ENCODE measurements at places on chromosomes 5 and 9.
A peak's percentile ranks its signal among the peaks of the same experiment; 100 is the strongest.

- DNase-seq, result no peak
These were observed 183.2 kb downstream of the TLR4 start for GRCh38 chr9:117887383-117887782.

GRCh38 chr5:43997647-43998272 lies 391.5 kb downstream of the FGF10 start:
- DNase-seq, result no peak

DNA sequence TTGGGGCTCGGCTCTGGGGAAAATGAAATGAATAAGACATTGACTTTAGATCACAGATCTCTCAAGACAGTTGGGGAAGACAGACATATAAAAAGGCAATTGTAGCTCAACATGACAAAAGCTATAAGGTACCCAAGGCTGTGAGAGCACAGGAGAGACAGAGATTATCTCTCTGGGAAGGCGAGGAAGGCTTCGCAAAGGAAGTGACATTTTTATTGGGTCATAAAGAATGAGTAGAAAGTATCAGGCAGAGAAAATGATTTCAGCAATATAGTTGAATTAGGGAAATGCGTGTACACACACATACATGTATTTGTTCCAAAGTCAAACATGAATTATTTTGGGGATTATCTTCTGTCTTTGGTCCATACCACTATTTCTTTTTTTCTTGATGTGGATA lies 381.8 kb upstream of the ADAMTSL1 start:
- DNase-seq, result no peak

DNA sequence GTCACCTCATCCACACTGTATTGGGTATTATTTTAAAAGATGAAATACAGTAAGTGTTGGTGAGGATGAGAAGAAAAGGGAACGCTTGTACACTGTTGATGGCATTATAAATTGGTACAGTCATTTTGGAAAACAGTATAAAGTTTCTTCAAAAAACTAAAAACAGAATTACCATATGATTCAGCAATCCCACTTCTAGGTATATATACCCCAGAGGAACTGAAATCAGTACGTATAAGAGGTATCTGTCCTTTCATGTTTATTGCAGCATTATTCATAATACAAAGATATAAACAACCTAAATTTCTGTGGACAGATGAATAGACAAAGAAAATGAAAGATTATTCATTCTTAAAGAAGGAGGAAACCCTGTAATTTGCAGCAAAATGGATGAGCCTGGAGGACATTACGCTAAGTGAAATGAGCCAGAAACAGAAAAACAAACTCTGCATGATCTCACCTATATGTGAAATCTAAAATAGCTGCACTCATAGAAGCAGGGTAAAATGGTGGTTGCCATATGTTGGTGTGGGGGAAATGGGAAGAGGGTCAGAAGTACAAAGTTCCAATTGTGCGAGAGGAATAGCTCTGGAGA lies 191.6 kb downstream of the TRIM36 start:
- no peak for DNase-seq

GRCh38 chr5:93189707-93190120 lies 391.3 kb downstream of the NR2F1-AS1 start:
- DNase-seq, result no peak

GRCh38 chr5:34699155-34700077 lies 43.3 kb downstream of the RAI14 start:
- no peak for DNase-seq

- no peak for DNase-seq
These were observed 623.5 kb upstream of the NUDT12 start for GRCh38 chr5:104186100-104186499.

DNA sequence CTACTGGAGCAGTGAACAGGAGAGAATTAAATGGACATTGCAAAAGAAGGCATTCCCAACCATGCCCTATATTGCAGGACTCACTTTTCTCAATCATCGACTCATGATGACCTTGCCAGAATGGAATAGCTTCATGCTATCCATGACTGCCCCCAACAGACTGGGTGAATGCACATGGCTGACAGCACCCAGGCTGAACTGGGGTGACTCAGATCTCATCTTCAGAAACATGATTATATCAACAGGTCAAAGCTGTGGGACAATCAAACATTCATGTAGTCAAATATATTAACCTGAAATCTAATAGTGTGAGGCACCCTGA lies 34.7 kb upstream of the MIER3 start:
- DNase-seq, result no peak

DNA sequence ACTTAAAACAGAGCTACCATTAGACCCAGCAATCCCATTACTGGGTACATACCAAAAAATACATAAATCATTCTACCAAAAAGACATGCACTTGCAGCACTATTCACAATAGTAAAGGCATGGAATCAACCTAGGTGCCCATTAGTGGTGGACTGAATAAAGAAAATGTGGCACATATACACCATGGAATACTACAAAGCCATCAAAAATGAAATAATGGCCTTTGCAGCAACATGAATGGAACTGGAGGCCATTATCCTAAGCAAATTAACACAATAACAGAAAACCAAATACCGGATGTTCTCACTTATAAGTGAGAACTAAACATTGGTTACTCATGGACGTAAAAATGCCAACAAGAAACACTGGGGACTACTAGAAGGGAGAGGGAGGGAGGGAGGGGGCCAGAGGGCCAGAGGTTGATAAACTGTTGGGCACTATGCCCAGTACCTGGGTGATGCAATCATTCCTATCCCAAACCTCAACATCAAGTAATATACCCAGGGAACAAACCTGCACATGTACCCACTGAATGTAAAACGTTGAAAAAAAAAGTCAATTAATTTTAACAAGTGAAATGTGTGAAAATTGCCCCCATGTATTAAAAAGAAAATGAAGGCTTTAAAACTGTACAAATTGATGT lies 24.5 kb upstream of the GPR150 start:
- no peak for DNase-seq

- no peak for DNase-seq
These were observed 48.0 kb upstream of the LRRC19 start for GRCh38 chr9:27053369-27054022.

DNA sequence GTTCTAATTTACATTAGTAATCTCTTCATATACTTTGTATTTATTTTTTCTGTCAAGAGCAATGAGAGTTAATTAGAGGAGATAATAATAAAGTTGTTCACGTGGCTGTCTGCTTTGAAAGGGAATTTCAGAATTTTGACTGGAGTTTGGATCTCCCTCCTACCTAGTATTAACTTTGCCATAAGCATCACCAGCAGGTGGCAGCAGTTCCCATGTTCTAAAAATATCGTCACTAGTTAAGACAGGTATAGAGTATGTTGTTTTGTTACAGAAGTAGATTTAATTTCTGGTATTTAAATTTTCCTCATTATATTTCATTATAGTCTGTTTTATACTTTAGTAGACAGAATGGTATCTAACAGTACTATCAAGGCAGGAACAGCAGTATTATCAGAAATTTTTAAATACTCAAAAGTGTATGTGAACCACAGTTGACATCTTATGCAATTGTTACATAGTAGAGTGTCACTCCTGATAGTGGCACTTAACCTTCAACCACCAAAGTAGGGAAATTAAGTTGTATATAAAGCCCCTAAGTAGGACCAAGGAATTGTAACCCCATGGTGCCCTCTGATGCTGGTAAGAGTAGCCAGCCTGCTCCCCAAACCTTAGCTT lies 20.4 kb downstream of the GNPDA1 start:
- peak; percentile 69 for DNase-seq

GRCh38 chr5:4020400-4020799 lies 424.8 kb downstream of the IRX1 start:
- DNase-seq, result no peak

DNA sequence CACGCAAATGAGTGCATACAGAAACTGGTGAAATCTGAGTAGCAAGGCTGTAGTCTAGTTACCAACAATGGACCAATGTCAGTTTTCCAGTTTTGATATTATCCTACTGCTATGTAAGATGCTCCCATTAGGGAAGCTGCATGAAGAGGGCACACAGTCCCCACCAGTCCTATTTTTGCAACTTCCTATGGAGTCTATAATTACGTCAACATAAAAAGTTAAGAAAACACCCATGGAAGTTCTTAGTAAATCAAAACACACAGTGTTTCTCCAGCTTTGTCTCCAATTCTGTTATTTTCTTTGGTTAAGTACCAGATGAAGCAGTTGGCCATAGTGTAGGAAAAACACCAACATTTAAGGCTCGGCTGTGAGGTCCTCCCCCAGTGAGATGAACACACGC lies 58.7 kb downstream of the FAT2 start:
- no peak for DNase-seq

DNA sequence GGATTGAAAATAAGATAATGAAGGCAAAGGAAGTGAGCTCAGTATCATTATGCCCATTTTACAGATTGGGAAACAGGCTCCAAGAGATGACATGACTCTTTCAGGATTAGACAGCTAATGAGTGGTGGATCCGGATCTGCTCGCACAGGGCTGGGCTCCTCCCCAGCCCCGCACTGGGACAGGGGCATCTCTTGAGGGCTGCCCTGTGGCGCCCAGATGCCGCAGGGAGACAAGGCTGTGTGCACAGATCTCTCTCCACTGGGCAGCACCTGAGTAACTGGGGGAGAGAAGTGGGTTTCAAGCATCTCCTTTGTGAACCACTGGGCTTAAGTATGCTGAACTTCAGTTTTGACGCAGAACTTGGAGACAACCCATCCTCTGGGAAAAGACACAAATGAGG lies 43.9 kb downstream of the ADAMTS2 start:
- no peak for DNase-seq

DNA sequence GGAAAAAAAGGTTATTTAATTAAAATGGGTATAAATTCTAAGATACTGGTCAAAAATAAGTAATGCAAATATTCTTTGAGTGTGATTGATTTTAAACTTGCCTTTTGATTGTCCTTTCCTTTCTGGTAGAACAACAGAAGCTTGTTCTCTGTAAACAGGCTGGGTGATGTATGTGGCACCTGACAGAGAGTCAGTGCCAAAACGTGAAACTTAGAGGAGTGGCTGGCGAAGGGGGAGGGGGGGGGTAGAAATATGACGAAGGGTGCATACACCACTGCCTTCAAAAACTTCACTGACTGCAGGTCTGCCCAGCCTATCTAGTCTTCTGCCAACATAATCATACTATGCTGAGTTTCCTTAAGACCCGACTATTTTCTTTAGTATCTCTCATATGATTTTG lies 629.8 kb upstream of the SEMA6A start:
- no peak for DNase-seq

DNA sequence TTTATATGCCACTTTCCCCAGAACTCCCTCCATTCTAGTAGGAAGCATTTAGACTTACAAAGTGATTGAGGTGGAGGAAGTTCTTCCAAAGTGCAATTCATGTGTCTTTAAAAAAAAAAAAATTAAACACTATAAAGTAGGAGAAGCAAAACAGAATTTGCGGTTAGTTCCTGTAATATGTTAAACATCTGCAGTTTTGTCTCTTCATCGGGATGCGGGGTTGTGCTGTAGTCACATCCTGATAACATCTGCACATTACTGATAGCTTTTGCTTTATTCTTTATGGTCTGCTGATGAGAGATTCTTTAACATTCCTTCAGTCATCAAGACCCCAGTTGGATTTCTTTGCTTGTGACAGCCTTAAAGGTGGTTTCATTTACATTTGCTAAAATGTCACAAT lies 694.3 kb downstream of the NR2F1-AS1 start:
- DNase-seq, result no peak

GRCh38 chr5:173802670-173803165 lies 85.4 kb upstream of the CPEB4 start:
- no peak for DNase-seq

GRCh38 chr5:110963495-110963894 lies 108.0 kb upstream of the TSLP start:
- no peak for DNase-seq
